ENCODE measurements at places on chromosomes 11 and 22.

- no peak overlapping the region for H3K27ac ChIP-seq
- DNase-seq: no peak
- H3K27me3 ChIP-seq: no peaks in the 10 kb centered on the region
- no peak overlapping the region for H3K4me3 ChIP-seq
- H3K4me1 ChIP-seq: no peaks in the 10 kb centered on the region
Measured at GRCh38 chr22:36541831-36542411, 13.0 kb upstream of the EIF3D start.

GRCh38 chr11:27485930-27486773 is 13.6 kb upstream of the LGR4 start:
- peak; percentile 83 for DNase-seq
- no peak overlapping the region for H3K4me3 ChIP-seq
- H3K27ac ChIP-seq: no peak overlapping the region
- no peaks in the 10 kb centered on the region for H3K4me1 ChIP-seq
- no peaks in the 10 kb centered on the region for H3K27me3 ChIP-seq
- peaks cover 18% of the 10 kb centered on the region for H3K36me3 ChIP-seq

GRCh38 chr11:15227011-15227410 is 112.3 kb downstream of the INSC start:
- no peaks in the 10 kb centered on the region for H3K4me1 ChIP-seq
- H3K36me3 ChIP-seq: no peaks in the 10 kb centered on the region

- no peaks in the 10 kb centered on the region for H3K36me3 ChIP-seq
- H3K27me3 ChIP-seq: no peaks in the 10 kb centered on the region
- no peak for DNase-seq
- no peaks in the 10 kb centered on the region for H3K4me1 ChIP-seq
- no peak overlapping the region for H3K27ac ChIP-seq
Measured at GRCh38 chr11:32034680-32035079, 56.2 kb upstream of the RCN1 start.

DNA sequence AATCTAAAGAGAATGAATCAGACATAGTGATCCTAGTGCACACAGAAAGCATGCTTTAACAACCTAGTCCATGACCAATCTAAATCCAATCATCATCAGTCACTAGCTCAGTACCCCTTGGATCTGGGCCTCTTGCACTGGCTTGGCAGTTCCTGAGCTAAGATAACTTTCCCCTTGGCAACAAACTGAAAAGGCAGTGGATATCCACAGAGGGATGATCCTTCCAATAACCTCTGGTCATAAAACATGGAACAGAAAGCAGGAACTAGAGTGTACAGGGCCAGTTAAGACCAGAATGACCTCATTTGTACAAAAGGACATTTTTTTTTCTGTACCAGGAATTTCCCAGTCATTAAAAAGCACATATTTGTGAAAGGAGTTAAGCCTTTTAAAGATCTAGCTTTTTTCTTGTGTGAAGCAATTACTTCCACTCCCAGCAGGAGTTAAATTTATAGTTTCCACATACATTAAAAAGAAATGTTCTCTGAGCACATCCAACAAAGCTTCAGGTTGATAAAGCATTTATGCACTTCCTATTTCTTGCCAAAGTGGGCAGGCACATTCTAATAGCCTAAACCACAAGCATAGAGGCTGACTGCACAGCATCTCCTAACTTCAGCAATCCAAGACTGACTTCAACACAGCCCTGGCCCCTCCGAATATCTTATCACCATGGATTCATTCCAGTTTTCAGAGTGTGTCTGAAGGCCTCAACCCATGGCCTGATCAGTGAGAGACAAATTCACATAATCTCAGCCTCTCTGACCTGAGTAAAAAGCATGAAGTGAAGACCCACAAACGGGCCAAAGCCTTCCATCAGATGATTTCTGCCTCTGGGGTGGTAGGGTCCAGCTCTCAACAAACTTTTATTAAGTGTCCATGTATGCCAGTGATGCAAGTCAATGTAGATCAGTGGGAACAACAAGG is 29.9 kb downstream of the GUCY1A2 start:
- H3K36me3 ChIP-seq: no peaks in the 10 kb centered on the region
- no peak for DNase-seq
